ENCODE measurements at places on chromosomes 2 and 18.

DNA sequence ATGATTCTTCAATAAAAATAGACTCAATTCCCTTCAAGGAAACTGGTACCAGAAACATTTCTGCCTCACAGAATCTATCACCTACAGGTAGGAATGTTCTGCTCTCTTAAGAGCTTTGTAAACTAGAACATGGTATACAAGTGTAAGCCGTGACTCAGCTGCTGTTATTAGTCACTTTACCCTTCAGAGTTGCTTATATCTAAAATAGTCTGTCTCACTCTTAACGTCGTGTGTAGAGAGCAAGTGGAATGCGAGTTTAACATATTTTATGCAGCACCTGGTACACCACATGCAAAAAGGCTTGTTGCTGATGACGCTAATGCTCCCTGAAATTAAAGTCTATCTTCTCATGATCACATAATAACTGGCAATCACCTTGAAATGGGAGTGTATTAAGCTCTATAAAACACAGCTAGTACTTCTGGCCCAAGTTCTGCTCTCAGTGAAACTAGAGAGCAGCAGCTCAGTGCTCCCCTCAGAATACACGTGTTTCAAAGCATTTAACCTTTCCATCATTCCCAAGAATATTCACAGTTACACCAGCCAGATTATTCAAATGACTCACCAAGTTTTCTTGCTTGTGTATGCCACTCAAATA is 420.0 kb downstream of the ZEB2 start:
- H3K4me1 ChIP-seq = no peaks in the 10 kb centered on the region

DNA sequence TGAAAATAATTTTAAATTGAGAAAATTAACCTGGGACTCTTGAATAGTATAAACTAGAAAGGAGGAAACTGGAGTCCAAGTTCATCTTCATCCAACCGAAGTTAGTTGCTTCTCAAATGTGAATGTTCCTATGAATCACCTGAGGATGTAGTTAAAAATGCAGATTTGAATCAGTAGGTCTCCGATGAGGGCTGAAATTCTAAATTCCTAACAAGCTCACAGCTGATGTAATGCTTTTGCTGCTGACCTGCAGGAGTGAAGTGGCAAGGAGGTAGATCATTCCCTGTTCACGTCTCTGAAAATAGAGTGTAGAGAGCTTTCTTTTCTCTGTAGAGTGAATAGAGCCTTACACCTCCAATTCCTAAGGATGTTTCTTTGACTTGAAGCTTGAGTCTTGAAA is 685.5 kb downstream of the CPS1 start:
- H3K36me3 ChIP-seq = no peaks in the 10 kb centered on the region
- peak; percentile 53 for DNase-seq
- H3K4me1 ChIP-seq = no peaks in the 10 kb centered on the region
- no peak overlapping the region for H3K27ac ChIP-seq
- H3K27me3 ChIP-seq = no peaks in the 10 kb centered on the region
- H3K4me3 ChIP-seq = no peak overlapping the region

GRCh38 chr18:55585065-55585919 is 2.7 kb downstream of the TCF4 start:
- peaks cover 4% of the 10 kb centered on the region for H3K4me1 ChIP-seq
- peak overlapping the region; percentile 2 for H3K27ac ChIP-seq
- H3K36me3 ChIP-seq = no peaks in the 10 kb centered on the region
- DNase-seq = no peak
- H3K27me3 ChIP-seq = no peaks in the 10 kb centered on the region
- peak overlapping the region; percentile 8 for H3K4me3 ChIP-seq

- no peak overlapping the region for H3K27ac ChIP-seq
- no peak for DNase-seq
- no peaks in the 10 kb centered on the region for H3K36me3 ChIP-seq
- no peak overlapping the region for H3K4me3 ChIP-seq
- H3K27me3 ChIP-seq = no peaks in the 10 kb centered on the region
Measured at GRCh38 chr2:157758586-157758985, 117.5 kb downstream of the ACVR1 start.

DNA sequence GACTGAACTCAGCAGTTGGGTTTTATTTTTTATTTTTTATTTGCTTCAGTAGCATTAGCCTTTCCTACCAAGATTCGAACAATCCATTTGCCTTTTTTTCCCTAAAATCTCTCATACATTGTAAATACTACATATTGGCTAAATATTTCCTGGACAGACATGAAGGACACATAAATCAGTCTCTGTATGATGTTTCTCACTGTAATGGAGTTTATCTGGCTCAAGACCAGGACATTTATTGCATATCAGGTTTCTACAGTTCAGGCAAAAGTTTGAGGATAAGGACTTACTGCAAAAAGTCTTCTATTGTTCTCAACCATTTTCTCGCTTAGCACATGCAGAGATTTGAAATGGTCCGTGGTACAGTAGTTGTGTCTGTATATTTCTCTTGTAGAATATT is 3.3 kb downstream of the CLUL1 start:
- no peaks in the 10 kb centered on the region for H3K36me3 ChIP-seq
- H3K4me3 ChIP-seq = no peak overlapping the region
- no peak overlapping the region for H3K27ac ChIP-seq
